ENCODE measurements at places on chromosomes 3 and 15.
A peak's percentile ranks its signal among the peaks of the same experiment; 100 is the strongest.

DNA sequence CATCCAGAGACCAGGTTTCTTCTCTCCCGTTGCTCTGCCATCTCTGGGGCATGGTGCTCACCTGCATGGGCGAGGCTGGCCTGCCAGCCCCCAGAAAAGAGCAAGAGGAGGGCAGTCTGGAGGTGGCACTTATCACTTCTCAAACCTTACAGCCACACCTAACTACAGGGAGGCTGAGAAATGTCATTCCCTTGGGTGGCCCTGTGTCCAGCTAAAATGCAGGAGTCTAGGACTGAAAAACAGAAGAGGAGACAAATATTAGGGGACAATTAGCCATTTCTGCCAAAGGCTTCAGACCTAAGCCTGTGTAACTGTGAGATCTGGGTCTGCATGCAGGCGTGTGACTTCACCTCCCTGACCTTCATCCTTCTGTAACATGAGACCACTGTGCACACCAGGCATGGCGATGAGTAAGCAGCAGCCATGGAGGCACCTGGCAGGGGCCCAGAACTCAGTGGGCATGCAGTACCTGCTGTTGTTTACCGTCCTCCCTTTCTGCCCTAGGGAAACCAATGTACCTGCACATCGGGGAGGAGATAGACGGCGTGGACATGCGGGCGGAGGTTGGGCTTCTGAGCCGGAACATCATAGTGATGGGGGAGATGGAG is 83.4 kb downstream of the MESD start:
- no peak for DNase-seq

DNA sequence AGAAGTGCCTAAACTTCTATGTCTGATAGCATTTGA is at the start of gene TP63:
TSS of gene TP63 (plus strand) at position 17 of the 36 bp plus-strand sequence. CDS start 127 bp downstream, outside the sequence.
- no peak for DNase-seq

DNA sequence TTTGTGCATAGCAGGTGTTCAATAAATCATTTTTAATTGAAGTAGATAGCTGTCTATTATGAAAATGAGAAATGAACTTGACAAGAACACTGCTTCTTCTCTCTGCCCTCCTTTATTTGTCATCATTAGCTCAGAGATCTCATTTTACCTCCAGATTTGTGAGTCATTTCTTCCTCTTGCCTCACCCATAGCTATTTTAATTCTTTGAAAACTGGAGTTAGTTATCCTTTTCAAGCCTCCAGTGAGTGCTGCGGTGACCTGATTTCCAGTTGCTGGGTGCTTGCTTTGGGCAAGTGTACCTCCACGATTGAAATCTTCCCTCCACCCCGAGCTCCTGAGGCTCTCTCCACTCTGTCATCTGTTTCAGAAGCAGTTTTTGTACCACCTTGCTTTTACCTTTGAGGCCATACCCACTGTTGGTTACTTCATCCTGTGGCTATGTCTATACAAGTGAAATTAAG is 114.6 kb downstream of the NFKBIZ start:
- peak; percentile 35 for DNase-seq

DNA sequence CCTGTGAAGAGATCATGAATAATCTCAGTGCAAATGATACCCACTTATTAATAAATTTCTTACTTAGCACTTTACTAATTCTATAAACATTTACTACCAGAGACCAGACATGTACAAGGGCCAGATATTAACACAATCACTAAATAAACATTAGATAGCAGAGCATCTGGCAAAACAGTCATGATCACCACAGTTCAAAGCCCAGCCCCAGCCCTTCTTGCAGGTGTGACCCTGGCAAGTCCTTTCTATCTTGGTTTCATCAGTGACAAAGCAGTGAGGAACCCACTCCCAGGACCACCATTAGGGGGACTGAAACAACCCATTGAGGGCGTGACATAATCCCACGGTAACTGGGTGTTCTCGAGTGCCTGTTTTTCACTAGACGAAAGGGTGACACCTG is 11.6 kb downstream of the ZXDC start:
- no peak for DNase-seq

- no peak for DNase-seq
Measured at GRCh38 chr3:50417637-50418033, 58.3 kb upstream of the TMEM115 start.

GRCh38 chr15:86162641-86163040 is 83.0 kb downstream of the AGBL1 start:
- DNase-seq = no peak

DNA sequence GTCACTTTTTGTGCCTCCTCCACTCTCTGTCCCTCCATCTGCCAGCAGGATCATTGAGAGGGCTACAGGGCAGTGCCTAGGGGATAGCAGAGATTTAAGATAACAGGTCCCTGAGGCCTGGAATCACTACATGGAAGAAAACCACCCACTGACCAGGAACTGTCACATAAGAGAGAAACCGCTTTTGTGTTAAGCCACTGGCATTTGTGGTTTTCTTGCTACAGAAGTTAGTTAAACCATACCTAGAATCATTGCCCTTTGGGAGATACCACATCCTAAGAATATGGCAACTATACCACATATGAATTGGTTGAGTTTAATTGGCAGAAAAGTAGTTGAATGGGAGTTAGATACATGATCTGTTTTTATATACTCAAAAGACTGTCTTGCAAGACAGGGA is 112.8 kb upstream of the LPP start:
- no peak for DNase-seq

DNA sequence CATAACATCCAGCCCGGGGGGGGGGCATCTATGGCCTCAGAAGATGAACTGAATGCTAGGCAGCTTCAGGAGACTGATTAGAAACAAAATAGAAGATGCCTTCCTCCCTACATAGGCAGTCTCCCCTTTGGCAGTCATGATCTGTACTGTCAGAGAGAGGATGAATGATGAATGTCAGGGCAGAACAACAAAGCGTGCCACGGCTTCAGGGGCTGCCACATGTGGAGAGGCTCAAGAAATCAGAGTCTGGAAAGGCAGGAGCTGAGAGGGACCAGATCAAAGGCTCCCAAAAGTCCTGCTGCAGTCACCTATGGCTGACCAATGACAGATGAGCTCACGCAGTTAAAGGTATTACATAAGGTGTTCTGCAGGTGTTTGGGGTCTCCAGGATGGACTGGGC is 180.4 kb downstream of the UACA start:
- DNase-seq = no peak

- DNase-seq = no peak
Measured at GRCh38 chr3:69484507-69485393, 98.9 kb upstream of the FRMD4B start.

DNA sequence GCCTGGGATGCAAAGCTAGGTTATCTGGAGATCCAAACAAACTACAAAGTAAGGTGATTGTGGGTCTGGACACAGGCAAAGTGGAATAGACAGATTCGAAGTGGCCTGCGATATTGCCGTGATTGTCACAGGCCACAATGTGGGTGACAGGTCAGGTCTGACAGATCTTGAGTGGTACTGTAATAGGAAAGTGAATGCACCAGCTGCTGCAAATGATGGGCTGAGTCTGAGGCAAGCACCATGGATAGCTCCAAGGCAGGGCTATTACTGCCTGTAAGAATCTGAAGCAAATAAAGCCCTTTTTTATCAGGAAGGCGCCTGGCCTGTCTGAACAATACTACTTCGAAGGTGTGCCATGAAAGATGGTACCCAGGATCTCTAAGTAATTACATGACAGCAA is 10.0 kb downstream of the ARMC8 start:
- no peak for DNase-seq

- no peak for DNase-seq
Measured at GRCh38 chr15:92922418-92923002, 22.4 kb downstream of the CHD2 start.

DNA sequence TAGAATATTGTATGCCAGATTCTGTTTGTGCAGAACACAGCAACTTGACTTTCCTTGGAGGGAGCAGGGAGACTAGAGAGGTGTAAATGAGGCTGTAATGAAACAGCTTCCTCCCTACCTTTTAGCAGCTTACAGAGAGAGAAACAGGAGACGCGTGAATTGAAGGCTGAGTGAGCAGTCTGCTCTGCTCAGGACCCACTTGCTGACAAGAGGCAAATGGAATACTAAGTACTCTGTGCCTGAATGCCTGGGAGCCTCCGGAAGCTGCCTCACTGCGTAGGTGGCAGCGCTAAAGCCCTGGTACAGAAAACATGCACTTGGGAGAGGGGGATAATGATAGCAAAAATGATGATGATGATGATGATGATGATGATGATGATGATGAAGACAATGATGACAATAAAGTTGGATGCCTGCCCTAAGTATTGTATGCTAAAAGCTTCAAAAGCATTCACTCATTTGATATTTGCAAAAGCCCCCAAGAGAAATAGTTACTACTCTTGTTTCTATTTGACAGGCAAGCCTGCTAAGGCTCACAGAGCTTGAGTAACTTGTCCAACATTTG is 548.9 kb downstream of the NTRK3 start:
- no peak for DNase-seq

DNA sequence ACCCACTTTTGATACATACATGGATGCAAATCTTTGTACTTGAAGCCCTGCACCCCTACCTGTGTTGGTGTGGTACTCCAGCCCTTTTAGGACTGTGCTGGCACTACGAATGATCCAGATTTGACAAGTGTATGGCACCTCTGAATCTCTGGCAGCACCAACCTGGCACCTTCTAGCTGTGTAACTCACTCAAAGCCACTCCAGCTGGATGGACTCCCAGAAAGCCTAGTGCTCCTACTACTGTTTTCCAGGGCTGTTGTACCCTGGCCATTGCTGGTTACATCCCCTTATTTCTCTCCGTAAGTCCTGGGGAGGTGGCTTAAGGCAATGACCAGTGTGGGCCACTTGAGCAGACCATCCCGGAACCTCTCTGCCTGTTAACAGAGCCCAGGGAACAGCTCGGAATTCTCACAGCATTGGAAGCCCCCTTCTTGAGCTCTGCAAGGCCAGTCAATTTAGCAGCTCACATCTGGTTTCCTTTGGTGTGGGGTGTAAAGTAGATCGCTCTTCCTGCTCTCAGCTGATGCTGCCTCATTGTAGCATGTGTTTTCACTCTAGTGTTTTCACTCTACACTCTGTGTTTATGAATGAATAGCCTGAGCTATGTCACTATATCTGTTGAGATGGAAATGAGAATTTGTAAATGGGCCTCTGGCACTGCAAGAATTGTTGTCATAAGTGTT is 12.2 kb downstream of the CALML4 start:
- DNase-seq = no peak

DNA sequence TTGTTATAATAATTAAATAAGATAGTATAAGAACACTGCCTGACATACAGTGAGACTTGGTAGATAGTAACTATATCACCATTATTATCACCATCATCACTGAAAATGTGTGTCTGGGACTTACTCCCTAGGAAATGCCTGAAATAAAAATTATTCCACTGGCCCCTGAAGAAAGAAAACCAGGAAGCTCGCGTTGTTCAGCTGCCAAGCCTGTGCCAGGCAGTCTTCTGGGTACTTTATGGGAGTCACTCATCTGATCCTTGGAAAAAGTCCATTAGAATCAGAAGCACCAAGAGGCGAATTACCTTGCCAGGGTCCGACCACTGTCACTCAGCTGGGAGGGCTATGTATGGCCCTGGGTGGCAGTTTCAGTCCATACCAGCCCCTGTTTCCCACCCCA is 220.3 kb upstream of the TPM1 start:
- DNase-seq = no peak

GRCh38 chr3:46090161-46090591 is 62.9 kb upstream of the XCR1 start:
- no peak for DNase-seq

GRCh38 chr3:189739378-189739777 is 108.2 kb downstream of the TP63 start:
- no peak for DNase-seq

DNA sequence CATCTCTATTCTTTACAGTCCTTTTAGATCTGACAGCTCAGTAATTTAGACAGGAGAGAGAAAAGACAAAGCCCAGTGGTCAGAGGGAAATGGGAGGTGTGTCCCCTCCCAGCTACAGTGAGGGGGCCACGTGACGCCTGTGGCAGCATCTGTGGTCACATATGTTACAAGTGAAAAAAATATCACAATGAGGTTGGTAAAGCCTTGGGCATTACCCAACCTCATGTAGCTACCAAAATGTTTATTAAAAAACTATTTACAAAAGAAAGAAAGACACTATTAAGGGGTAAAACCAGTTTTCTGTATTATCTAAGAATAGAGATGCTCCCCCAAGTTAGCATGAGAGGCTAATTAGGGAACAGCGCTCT is 42.9 kb upstream of the PLCL2 start:
- no peak for DNase-seq

DNA sequence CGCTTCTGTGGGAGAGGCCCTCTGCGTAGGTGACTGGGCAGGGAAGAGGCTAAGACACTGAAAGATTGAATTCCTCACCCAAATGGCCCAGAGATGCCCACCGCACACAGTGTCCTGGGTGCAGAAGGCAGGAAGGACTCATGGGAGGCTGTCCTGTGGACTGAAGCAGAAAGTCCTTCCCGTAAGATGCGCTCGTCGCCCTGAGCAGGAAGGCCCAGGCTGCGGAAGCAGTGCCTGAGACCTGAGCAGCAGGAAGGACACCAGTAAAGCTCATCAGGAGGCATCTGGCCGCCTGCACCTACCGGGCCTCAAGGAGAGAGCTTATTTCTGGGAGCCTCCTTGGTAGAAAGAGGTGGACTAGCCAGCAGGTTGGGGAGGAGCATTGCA is 3.3 kb downstream of the PAK6 start:
- DNase-seq = no peak

- no peak for DNase-seq
Measured at GRCh38 chr3:45952456-45952855, 9.2 kb downstream of the CXCR6 start.

DNA sequence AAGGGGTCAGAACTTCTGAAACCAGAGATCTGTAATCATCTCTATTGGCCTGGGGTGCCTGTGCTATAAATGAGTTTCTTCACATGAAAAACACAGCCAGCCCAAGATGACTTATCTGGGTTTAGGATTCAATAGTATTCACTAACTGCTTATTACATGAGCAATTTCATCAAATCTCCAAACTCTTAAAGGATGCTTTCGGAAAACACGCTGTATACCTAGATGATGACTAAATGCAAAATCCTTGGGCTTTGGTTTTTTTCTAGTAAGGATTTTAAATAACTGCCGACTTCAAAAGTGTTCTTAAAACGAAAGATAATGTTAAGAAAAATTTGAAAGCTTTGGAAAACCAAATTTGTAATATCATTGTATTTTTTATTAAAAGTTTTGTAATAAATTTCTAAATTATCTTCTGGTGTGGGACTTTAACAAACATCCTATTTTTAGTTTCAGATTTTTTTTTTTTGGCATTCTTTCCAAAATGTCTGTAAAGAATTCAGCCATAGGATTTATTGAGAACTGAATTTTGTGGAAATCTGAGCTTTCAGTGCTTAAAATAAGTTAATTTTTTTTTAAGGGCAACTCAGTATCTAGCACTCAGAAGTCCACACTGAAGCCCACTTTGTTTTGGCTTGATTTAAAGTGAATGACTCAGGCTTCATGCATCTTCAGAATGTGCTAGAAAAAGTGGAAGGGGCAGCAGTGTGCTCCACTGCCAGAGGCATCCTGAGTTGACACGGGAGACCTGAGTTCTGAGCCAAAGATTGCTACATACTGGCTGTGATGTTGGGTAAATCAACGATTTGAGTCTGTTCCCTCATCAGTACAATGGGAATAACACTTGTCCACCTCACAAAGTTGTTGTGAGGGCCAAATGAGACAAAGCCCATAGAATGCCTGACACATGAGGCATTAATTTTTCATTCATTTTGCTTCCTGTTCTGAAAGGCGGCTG is 18.7 kb downstream of the TMEM43 start:
- DNase-seq = no peak

GRCh38 chr3:170598091-170598502 is 12.2 kb upstream of the SLC7A14 start:
- no peak for DNase-seq

Measured in stimulated activated CD4-positive, alpha-beta T cell treated with anti-CD3 and anti-CD28 coated beads, Interleukin-2, amount 100 ng/mL, for 24 hours (primary cell).